ENCODE measurements at places on chromosomes 2 and 18.

- no peak for DNase-seq
Observed at GRCh38 chr2:101388232-101388631, 929 bp upstream of the CREG2 start.

DNA sequence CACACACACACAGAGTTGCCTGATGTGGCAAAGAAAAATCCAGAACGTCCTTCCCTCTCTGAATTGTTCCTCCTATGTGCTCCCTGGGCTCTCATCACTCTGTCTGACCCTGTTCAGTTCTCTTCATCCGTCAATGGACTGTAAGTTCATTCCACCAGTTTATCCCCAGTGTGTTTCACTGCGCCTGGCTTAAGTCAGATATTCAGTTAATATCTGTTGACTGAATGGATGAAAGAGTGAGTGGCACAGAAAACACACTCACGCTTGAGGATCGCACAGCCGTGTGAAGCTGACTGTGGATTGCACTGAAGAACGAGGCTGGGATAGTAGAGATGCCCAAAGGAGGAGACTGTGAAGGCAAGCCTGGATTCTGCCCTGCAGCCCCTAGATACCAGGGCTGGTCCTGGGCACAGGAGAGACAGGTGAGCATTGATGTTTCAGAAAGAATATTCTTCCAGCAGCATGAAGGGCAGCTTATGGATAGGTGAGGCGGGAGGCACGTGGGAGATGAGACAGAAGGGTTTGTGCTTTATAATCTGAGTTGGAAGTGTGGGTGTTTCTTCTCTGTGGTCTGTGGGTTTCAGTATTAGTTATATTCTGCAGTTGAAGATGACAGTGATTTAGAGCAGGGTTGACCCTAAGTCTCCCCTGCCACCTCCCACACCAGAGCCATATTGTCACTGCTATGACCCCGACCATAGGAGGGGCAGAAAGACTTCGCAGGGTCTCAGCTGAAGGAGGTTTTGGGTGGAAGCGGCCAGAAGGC lies 129.9 kb downstream of the SOCS6 start:
- DNase-seq, result no peak

DNA sequence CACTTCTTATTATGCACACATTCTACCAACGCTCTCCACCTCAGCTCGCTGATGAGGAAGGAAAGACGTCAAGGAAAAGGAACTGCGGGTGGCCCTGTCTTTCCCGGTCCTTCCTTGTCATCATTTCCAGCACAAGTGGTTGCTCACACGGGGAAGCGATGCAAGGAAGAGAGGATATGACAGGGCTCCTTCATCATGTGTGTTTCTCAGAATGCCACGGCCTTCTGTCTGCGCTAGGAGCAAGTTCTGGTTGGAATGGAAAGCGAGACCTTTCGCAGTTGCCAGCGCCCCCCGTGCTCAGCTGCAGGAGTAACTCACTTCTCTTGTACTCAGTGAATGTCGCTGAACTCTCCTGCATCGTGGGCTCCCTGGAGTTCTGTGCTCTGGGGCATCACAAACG lies 191.8 kb upstream of the GLI2 start:
- DNase-seq, result no peak

- DNase-seq, result no peak
Observed at GRCh38 chr2:233853353-233853752, 982 bp downstream of the HJURP start.

- no peak for DNase-seq
Observed at GRCh38 chr2:231144896-231145295, 20.1 kb upstream of the HTR2B start.

- no peak for DNase-seq
Observed at GRCh38 chr2:152606941-152607340, 110.3 kb downstream of the PRPF40A start.

DNA sequence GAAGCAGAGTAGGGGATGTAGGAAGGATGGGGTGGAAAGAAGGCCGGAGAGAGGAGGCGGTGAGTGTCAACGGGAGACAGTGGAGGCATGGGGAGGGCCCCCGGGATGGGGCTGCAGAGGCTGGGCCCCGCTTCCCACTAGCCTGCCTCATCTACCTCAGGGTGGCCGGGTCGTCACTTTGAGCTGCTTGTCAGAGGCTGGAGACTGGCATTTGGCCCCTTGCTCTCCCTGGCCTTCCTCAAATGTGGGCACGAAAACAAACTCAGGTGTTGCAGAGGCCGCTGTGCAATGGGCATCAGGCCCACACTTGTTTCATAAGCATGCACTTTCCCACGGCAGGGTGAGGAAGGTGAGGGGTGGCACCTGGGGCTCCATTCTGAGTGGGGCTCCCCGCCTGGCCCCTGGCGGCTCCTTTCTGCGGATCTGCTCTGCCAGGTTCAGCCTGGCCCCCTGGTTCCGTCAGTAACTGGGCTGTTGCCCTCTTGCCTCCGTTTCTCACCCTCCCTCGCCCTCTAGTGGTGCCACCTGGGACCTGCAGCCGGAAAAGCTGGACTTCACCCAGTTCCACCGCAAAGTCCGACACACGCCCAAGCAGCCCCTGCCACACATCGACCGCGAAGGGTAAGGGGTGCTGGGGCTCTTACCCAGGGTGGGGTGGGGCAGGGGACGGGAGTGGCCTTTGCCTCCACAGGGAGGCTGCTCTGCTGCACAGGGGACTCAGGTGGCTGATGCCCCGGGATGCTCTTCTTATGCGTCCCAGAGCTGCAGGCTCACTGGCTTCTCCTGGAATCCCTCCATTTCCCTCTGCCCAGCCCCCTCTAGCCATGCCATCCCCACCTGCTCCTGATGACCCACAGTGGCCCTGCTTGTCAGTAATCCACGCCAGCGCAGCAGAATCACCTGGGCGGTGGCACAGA lies 125.4 kb downstream of the CTIF start:
- peak; percentile 28 for DNase-seq

DNA sequence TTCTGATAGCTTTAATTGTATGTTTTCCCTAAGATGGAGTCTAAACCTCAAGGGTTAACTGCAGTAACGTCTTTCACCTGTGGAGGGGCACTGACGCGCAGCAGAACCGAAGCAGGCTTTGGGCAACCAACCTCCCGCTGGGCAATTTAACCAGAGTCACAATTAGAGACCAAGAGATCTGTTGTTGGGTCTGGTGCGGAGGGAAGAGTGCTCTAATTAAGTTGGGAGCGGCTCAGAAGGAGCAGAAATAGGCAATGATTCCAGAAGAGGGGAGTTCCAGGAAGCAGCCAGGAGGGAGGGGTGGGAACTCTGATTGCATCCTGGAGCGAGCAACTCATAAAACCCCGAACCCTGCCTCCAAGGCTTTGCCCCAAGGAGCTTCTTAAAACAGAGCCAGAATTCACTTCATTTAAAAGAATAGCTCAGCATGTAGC lies 245.8 kb downstream of the PAX3 start:
- DNase-seq, result no peak

DNA sequence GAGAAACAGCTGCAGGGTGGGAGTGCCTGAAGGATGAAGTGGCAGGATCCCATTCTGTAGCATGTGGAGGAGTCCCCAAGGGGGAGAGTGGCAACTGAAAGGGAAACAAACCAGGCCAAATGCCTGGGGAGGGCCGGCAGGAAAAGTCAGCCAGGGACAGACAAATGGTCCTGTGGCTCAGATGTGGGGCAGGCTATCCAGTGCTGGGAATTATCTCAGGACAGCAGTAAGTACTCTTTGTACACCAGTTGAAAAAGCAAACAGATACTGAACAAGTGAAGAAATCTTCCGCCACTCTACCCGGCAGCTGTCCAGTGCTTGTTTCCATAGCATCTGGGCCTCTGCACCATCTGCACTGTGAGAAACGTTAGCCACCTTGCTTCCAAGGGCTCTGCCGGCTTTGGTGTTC lies 408.9 kb downstream of the LRATD1 start:
- DNase-seq, result no peak

GRCh38 chr2:48471048-48471474 lies 58.9 kb upstream of the STON1 start:
- no peak for DNase-seq

DNA sequence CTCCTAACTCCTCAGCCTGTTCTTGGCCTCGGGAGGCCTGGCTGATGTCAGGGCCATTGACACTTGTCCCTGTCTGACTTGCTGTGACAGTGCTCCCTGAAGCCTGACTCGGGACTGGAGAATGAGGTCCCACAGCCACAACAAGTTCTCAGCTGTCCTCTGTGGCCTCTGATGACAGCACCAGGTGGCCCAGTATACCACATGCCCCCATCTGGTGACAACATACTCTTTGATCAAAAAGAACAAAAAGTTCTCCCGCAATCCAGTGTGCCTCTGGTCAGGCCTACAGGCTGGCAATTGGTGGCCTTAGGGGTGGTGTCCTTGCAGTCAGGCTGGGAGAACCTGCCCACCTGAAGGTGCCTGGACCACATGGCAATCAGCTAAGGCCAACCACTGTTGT lies 102.6 kb downstream of the SEPTIN10 start:
- no peak for DNase-seq

DNA sequence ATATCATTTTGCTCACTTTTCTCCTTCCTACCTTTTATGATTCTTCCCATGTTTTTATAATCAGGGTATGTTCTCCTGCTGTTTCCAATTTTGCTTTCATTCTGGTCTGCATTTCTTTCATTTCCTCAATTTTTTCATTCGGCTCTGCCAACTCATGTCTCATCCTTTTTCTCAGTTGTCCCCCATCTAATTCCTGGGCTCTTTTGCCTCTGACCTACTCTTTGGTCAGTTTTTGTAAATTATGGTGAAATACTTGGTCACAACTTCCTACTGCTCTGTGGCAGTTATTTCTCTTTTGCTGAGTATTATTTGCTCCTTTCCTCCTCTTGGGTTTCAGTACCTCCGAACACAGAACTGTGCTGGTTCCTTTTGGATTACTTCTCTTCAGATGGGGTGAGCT lies 27.5 kb downstream of the MYO7B start:
- no peak for DNase-seq

- DNase-seq, result no peak
Observed at GRCh38 chr2:160039166-160039903, 23.1 kb downstream of the PLA2R1 start.

- DNase-seq, result no peak
Observed at GRCh38 chr2:164840458-164840929, 1.1 kb downstream of the COBLL1 start.

DNA sequence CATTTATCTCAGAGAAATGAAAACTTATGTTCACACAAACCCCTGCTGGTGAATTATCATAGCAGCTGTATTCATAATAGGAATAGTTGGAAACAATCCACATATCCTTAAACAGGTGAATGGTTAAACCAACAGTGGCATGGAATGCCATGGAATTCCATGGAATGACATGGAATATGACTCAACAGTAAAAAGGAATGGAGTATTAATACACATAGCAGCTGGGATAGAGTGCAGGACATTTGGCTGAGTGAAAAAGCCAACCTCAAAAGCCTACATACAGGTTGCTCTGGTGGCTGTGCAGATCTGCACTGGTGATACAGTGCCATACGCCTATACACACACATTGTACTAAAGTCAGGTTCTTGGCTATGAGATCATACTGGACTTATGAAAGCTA lies 69.5 kb downstream of the FAM168B start:
- no peak for DNase-seq

- DNase-seq, result no peak
Observed at GRCh38 chr2:213232649-213233437, 51.4 kb upstream of the SPAG16 start.

GRCh38 chr18:25883091-25883490 lies 207.3 kb downstream of the SS18 start:
- no peak for DNase-seq
